LHCN-M2 (cell line): ENCODE measurements at places on chromosomes 12 and 14. TPM values are rescaled to one million over a fixed set of nuclear protein-coding genes. Genes with fewer than 3 reads are reported as not detected.

The CDCA3 gene
- total RNA-seq = 101 and 120 TPM in 2 replicates

The MIS18BP1 gene
- total RNA-seq = 40.2 and 45.4 TPM in 2 replicates

The AICDA gene
- not detected in 2 replicates for total RNA-seq

The ACSM4 gene
- total RNA-seq = not detected in 2 replicates

The KRT78 gene
- not detected in 2 replicates for total RNA-seq

The SHMT2 gene
- 143 and 171 TPM in 2 replicates for total RNA-seq

The HIF1A gene
- total RNA-seq = 918 and 1,000 TPM in 2 replicates

The CAPZA3 gene
- total RNA-seq = not detected in 2 replicates

The BIN2 gene
- not detected in 2 replicates for total RNA-seq
